GM23248 (cell line): ENCODE measurements at places on chromosomes 7 and 10.

DNA sequence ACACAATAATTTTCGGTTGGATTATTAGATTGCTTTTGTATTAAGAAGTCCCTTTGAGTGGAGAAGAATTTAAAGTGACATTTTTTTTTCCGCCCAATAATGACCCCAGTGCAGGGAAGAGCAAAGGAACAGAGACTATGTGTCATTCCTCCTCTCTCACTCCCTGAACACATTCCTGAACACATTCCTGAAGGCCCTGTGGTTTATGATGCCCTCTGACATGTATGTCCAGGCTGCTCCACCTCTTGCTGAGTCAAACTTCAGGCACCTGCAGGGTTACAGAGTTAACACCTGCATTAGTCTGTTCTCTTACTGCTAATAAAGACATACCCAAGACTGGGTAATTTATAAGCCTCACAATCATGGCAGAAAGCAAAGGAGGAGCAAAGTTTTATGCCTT, 704.0 kb upstream of the LRRN3 start:
- peak; percentile 27 for DNase-seq

- DNase-seq: peak; percentile 88
Observed at GRCh38 chr7:34060196-34060947, 155.0 kb downstream of the BMPER start.

DNA sequence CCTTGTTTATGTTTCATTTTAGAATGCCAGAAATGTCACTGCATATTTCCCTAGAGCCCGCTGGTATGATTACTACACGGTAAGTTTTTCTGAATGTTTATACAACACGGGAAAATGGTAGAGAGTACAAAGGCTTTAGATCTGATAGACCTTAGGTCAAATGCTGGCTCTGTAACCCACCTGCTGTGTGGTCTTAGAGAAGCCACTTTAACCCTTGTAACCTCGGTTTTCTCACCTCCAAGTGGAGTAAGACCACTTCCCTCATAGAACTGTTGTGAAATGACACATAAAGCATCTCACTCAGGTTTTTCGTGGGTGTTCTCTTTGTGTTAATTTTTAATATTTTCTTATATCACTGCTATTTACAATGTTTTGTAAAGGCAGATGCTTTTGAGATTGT, 13.9 kb upstream of the MGAM2 start:
- no peak for DNase-seq

GRCh38 chr10:86775056-86775869, 18.8 kb downstream of the BMPR1A start:
- peak; percentile 58 for DNase-seq

- no peak for DNase-seq
Observed at GRCh38 chr10:110355922-110356627, 51.4 kb upstream of the SMNDC1 start.

DNA sequence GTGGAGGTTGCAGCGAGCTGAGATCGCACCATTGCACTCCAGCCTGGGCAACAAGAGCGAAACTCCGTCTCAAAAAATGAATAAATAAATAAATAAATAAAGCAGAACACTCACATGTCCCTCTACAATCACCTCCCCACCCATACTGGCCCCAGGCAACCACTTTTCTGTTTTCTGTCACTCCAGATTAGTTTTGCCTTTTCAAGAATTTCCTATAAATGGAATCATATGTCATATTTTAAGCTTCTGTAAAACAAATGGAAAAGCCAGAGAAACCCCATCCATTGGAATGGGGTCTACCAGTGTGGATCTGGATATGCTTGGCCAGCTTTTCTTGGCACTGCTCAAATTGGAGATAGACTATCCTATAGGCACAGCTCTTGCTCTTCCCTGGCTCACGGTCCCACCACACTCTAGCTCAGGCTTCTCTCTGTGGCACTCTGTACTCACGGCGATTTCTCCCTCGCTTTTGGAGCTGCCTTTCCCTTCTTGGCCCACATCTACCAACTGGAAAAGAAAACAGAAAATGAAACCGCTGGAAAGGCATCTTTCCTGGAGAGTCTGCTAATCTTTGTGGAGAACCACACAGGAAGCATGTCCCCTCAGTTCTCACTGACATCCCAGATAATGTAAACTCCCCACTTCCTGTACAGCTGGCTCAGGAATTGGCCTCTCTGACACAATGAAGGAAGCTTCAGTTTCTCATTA, 210.1 kb downstream of the JCAD start:
- peak; percentile 49 for DNase-seq

DNA sequence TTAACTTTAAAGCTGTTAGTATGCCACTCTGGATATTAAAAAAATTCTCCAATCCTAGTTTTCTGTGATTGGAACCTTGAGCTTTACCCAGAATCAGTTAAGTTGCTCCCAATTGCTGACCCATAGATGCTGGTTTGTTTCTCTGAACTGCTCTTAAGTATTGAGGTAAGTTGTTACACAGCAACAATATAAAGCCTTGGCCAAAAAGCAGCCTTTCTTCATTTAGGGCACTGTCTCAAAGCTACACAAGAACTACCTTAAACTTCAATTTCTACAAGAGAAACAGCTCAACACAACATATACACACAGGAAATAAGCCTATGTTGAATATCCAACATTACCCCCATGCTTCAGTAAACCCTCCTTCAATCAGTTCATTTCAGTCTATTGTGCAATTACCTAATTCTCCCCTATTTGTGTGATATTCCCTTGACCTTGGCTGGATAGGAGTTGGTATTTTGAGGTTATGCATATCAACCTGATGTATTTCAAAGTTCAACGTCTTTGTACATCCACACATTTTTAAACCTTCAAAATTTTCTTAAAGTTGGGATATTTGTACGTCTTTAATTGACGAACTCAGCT, 11.5 kb downstream of the HNRNPA2B1 start:
- no peak for DNase-seq

GRCh38 chr7:100210805-100211204, 8.9 kb upstream of the PVRIG start:
- no peak for DNase-seq

DNA sequence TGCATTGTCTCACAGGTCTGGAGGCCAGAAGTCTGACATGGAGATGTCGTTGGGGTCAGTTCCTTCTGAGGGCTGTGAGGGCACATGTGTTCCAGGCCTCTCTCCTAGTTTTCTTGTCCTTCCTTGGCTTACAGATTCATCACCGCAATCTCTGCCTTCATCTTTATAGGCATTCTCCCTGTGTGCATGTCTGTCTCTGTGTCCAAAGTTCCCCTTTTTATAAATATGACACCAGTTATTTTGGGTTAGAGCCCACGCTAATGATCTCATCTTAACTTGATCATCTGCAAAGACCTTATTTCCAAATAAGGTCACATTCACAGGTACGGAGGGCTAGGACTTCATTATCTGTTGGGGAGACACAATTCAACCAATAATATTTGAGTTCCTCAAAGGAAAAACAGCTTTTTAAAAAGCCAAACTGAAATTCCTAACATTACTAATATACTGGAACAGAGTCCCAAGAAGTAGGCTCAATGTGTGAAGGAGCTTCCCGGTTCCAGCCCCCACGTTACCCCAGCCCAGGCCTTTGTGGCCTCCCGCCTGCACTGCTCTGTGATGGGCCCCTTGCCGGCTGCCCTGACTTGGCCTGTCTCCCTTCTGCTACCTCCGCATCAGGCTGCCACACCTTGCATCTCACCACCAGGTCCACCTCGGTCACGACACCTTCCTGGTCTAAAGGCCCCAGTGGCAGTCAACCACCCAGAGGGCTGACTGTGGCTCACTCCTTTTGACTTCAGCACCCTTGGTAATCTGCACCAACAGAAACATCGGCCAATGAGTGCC, 142.7 kb downstream of the KCNMA1 start:
- no peak for DNase-seq

- DNase-seq: no peak
Observed at GRCh38 chr10:27485986-27486385, 18.1 kb upstream of the RAB18 start.

DNA sequence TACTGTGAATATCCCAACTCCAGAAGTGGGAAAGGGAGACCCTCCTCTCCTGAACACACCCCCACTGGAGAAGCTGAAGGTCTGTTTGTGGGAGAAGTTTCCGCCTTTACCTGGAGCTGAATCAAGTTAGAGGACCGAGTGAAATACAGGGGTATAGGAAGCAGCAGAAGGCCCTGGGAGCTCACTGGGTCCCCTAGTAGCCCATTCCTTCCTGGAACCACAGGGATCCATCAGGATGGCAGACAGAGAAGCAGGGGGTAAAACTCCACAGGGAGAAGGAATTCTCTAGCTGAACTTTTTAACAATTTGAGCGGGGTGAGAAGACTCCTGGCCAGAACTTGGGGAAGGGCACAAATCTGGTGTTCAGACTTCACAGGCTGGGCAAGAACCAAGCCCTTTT, 275.8 kb downstream of the GRID1 start:
- DNase-seq: no peak

DNA sequence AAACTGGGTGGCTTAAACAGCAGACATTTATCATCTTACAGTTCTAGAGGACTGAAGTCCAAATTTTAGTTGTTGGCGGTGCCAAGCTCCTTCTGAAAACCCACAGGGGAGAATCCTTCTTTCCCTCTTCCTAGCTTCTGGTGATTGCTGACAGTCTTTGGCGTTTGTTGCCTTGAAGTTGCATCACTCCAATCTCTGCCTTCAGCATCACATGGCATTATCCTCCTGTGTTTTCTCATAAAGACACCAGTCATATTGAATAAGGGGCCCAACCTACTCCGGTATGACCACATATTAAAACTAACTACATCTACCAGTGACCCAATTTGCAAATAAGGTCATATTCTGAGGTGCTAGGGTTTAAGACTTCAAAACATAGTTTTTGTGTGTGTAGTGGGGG, 472.1 kb upstream of the IGFBP3 start:
- peak; percentile 30 for DNase-seq

DNA sequence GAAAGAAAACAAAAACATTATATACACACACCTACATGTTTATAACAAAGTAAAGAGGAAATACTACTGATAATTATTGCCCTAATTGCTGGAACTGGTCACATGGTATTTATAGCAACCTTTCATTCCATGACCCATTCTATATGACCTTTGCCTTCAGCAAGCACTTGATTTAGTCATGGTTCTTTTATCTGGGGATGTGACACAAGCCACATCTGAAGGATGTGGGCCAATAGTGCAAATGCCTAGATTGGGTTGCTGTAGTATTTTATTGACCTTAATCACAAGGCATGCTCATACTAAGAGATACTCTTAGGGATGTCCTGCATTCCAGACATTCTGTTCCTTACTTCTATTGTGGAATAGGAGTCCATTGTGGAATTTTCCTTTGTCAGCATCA, 723.5 kb upstream of the POM121L12 start:
- no peak for DNase-seq

GRCh38 chr7:36034020-36034419, 119.0 kb upstream of the EEPD1 start:
- peak; percentile 96 for DNase-seq

DNA sequence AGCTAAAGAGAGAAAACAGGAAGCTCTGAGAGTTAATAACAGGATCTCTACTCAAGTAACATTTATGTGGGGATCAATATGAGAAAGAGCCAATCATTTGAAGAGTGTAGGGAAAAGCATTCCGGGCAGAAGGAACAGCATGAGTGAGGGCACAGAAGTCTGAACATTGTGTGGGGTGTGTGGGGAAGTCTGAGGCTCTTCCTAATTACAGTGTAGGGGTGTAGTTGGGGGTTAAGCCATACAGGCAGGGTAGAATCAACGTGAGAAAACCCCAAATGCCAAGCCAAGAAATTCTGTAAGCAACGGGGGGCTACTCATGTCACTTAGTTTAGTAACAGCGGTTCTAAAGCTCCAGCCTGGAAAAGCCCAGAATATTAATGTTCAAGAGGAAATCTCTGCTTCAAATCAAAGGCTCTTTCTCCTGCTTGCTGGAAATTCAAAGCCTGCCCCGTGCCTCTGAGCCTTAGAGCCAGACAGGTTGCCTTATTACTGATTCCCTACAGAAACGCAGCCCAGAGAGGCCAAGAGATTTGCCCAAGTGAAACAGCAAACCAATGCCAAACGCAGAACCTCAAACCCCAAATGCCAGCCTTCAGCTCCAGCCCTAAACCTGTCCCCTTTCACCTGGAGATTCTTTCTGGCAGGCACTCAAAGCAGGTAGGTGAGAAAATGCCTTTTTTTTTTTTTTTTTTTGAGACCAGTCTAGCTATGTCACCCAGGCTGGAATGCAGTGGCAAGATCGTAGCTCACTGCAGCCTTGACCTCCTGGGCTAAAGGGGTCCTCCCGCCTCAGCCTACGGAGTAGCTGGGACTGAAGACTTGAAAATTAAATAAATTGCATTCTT, 36.1 kb downstream of the DNAJB12 start:
- no peak for DNase-seq

- DNase-seq: peak; percentile 8
Observed at GRCh38 chr7:73881352-73882046, 20.5 kb downstream of the TMEM270 start.

GRCh38 chr7:2567679-2568278, 9.0 kb downstream of the IQCE start:
- peak; percentile 44 for DNase-seq

- peak; percentile 25 for DNase-seq
Observed at GRCh38 chr10:110932505-110933180, 13.2 kb downstream of the SHOC2 start.

GRCh38 chr10:12854988-12855387, 146.5 kb downstream of the CCDC3 start:
- DNase-seq: no peak

- DNase-seq: peak; percentile 67
Observed at GRCh38 chr7:39651265-39651664, 27.9 kb downstream of the RALA start.

DNA sequence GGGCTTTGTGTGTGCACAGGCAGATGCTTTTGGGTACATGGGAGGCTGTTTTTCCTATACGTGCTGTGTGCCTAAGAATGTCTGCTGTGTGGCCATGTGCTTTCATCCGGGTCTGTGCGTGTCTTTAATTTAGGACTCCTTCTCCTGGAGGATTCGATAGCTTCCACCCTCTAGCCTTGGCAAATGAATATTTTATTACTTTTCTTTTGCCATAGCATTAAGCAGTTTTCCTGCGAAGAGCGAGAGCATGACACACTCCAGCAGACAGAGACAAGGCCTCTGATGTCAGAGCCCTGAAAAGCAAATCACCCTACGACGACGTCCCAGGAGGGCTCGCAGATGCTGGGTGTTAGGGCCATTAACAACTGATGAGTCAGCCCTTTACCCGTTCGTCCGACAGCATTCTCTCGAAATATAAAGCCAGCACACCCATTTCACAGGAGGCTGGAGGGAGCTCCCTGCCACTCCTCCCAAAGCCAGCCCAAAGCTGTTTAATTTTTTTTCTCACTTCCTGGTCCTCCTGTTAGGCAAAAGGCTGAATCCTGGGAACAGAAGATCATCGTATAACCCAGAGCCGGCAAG, 311.3 kb upstream of the ZMIZ1 start:
- peak; percentile 96 for DNase-seq

DNA sequence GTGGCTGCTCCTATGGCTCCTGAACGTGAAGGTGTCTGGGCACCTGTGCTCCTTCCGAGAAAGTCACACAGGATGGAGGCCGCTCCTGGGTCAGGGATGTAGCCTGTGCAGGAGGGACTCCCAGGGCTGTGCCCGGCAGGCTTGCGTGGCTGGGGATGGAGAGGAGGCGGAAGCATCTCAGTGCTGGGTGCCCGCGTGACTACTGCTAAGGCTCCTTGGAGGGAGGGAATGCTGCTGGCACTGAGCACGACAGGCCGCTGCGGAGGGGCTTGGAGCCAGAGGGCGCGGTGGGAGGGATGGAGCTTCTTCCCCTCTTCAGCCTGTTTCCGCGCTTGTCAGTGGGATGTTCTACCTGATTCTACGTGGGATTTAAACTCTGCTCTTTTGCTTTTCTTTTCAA, 35.0 kb downstream of the ADCY1 start:
- DNase-seq: no peak

GRCh38 chr7:25894002-25894901, 257.7 kb upstream of the NFE2L3 start:
- DNase-seq: peak; percentile 11
